ENCODE measurements at places on chromosomes 12 and 14.
A peak's percentile ranks its signal among the peaks of the same experiment; 100 is the strongest.

DNA sequence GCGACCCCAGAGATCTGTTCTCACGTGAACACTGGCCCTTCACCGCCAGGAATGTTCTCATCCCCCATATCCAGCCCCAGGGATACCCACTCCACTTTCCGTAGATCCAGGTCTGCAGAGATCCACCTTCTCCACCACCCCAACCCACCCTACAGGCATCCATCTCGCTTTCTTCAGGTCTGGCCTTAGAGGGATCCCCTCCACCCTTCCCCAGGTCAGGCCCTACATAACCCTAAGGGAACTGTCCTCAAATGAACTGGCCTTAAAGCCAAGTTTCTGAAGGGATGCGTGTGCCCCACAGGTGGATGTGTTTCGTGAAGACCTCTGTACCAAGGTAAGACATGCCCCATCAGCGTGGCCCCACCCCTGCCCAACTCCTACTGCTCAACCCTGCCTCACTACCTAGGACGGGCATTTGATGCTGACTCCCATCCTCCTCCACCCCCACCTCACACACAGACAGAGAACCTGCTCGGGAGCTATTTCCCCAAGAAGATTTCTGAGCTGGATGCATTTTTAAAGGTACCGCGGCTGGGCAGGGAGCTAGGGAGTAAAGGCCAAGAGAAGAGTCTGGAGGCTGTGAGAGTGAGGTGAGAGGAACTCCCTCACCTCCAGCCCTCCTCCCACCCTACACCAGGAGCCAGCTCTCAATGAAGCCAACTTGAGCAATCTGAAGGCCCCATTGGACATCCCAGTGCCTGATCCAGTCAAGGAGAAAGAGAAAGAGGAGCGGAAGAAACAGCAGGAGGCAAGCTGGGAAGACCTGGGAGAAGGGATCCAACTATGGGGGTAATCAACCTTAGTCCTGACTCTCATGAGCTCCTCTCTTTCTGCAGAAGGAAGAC is 912 bp downstream of the PSME1 start:
- DNase-seq: no peak

GRCh38 chr14:83163016-83163415 is 1629.4 kb upstream of the SEL1L start:
- DNase-seq: no peak

DNA sequence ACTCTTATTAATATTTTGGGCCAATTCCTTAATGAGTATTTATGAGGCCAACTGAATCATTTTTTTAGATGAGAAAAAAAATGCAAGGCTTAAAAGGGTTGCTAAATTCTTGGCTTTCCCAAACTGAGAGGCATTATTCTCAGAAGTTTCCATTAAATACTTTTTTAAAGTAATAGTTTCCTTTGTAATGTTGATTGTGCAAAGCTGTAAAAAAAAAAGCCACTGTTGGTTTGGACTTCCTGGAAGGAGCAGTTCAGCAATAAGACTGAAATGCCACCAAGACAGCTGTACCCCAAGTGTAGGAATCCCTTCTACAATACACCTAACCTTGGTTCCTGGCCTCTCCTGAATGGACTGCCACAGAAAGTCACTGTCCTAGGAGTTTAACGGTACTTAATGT is 231.3 kb downstream of the MON2 start:
- peak; percentile 65 for DNase-seq

DNA sequence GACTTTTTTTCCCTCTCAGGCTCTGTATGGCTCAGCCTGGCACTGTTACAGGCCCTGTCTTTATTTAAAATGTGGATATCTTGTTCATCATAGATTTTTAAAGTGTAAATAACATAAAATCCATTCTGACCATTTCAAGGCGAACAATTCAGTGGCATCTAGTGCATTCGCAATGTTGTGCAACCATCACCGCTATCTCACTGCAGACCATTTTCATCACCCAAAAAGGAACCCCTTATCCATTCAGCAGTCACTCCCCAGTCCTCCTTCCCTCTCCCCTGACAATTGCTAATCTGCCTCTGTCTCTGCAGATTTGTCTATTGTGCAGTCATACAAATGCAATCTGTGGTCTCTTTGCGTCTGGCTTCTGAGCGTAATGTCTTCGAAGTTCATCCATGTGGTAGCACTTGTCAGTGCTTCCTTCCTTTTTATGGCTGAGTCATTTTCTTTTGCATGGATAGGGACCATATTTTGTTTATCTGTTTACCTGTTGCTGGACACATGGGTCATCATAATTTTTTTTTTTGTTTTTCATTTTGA is 148.8 kb upstream of the LHX5 start:
- DNase-seq: no peak

DNA sequence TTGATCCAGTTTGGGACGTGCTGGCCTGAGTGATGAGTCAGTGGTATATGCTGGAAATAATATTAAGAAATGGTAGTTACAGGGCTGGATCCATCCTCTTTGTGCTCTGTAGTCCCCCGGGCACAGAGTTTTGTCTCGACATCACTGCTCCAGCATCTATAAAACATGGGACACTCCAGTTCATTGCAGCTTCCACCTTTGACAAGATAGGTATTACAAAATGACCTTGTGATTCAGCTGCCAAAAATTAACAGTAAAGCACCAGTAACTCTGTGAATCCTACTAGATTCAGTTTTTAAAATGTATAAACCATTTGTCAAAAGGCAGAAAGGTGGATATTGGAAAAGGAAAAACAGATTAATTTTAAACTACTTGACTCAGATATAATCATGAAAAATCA is 14.6 kb upstream of the GNG2 start:
- no peak for DNase-seq

DNA sequence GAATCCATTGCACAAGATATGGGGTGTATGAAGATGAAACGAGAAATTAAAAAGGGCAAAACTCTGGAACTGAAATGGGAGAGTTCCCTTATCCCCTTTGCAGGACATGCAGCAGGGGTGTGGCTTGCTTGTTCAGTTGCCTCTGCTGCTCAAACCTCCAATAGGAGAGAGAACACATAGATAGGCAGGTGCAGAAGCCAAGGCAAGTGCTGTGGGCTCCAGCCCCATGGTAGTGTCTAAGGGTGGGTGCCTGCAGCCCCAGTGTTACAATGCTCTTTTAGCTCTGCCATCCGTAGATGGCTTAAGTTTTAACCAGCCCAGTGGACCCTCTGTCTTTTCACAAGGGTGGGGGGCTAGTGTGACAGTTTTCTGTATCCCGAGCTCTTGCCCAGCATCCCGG is 69.7 kb downstream of the CMAS start:
- DNase-seq: no peak

DNA sequence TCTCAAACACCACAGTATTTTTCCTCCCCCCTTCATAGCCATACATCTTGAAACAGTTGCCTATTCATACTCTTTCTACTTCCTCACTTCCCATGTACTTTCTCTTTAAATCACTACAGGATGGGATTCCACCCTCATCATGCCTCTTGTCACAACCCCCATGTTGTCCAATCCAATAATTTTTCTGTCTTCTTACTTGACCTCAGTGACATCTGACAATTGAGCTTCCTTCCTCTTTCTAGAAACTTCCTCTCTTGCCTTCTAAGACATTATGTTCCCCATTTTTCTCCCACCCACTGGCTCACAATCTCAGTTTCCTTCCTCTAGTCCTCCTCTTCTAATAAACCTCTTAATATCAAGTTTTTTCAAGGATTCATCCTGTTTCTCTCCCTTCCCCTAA is 5.3 kb downstream of the C2CD5 start:
- no peak for DNase-seq

DNA sequence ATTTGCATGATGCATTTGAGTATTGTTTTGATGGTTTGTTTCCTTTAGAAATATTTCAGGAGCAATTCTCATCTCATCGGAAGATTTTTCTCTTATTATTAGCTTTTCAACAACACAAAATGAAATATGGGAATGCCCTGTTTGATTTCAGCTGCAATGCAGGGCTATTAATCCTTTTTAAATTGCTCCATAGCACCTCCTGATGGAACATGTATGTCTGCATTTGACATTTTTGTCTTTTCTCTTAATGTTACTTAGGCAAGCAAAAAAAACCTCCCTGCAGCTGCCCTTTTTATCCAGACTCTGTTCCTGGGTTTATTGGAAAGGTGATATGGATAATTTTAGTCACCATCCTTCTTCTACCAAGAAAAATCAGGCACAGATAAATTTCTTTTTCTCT is 895.8 kb downstream of the RPS29 start:
- DNase-seq: no peak

- peak; percentile 61 for DNase-seq
Measured at GRCh38 chr14:92783813-92784431, 10.2 kb upstream of the GOLGA5 start.

GRCh38 chr12:124687917-124688316 is 120.5 kb upstream of the NCOR2 start:
- DNase-seq: no peak

- DNase-seq: no peak
Measured at GRCh38 chr12:92400006-92400405, 254.4 kb upstream of the BTG1 start.

GRCh38 chr12:98840325-98840724 is 195.2 kb downstream of the APAF1 start:
- DNase-seq: no peak

GRCh38 chr12:70049596-70050360 is 193.5 kb upstream of the CNOT2 start:
- no peak for DNase-seq
